Fibroblast of skin of abdomen (primary cell): ENCODE measurements at places on chromosomes 5 and 9.
A peak's percentile ranks its signal among the peaks of the same experiment; 100 is the strongest.

DNA sequence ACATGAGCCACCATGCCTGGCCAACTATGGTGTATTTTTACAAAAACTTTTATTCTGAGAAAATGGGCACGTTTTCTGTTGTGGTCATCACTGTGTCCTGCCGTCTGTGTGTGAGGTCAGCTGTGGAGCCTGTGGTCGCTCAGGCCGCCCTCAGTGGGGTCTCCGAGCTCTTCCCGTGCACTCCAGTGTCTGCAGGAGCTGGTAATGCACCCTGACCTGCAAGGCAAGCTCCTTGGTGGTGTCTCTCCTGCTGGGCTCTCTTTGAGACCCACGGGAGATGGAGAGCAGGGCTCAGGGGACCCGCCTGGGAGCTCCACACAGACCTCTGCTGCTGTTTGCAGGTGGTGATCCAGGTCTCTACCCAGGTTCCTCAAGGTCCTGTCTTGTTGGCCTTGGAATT, 9.6 kb upstream of the AHRR start:
- no peak for DNase-seq

DNA sequence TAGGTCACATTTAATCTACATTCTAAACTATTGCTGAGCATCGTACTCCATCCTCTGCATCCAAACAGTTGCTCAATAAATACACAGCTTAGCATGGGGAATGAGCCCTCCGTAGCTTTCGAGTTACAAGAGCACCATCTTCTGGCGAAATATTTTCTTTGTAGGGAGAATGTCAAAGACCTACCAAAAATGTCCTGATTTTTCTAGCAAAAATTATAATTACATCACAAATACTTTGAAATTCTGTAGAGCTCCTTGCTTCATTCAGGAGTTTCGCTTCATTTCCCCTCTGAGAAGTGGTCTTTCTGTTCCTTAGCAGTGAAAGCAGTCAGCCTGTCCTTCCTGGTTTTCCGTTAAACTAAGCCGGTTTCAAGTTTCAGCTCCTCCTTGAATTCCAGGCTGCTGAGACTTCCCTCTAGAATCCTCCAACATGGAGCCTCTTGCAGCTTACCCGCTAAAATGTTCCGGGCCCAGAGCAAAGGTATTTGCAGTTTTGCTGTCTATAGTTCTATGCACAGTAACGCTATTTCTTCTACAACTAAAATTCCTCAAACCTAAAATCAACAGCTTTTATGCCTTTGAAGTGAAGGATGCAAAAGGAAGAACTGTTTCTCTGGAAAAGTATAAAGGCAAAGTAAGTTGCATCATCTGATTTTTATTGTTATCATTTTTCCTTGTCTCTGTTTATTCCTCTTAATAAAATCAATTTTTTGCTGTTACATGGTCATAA, at the start of gene GPX8:
TSS of gene GPX8 (plus strand) at position 409 of the 730 bp plus-strand sequence. CDS start at position 431, 22 bp downstream.
- DNase-seq: peak; percentile 92

DNA sequence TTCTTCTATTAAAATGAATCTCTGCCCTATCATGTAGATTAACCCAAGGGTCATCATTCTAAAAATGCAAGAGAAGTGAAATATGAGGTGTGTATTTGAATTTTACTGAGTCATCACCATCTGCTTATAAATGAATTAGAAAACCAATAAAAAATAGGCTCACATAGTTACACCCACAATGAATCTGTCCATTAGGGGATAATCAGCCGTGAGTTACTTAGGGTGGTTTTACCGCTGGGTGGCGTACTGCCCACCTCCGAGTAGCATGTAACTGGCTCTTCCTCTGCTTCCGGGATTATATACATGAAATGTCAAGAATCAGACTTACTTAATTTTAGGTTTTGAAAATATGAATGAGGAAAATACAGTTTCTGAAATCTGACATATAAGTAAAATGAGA, 332.9 kb upstream of the CCNG1 start:
- DNase-seq: no peak

DNA sequence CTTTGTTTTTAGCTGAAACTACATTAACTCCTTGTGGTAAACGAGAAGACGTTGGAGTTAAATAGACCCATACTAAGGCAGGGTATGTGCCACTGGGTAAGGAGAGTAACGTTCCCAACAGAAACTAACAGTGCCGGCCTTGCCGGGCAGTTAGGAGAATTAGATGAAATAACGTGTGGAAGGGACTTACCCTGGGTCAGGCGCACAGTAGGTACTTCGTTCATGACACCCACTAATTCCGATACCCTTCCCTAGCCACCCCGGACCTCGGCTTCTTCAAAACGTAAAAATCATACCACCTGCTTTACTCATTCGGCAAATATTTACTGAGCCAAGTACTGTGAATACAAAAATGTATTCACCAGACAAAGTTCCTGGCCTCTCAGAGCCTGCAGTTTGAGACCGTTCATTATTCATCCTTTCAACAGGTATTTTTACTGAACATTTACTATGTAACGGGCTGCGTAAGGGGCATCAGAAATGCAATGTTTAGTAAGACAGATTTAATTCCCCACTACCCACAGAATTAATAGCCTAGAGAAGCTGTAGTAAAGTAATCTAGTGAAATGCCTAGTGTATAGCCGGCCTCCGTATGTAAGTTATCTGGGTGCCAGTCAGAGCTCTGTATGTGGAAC, 3.2 kb upstream of the SMIM23 start:
- no peak for DNase-seq

DNA sequence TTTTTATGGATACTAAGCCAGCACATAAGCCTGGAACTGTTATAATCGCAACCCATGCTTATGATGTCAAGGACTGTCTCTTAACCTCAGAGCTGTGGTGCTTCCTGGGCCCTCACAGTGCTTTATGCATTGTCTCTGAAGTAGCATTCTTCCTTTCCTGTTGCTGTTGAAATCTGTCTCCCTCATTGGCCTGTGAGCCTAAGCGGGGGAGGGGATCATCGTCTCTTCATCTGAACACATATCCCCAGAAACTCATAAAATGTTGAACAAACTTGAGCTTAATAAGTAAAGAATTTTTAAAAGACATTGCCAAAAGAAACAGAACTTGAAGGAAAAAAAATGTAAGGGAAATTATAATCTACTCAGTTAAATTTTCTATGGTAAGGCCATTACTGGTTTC, 80.3 kb downstream of the SGCD start:
- no peak for DNase-seq

DNA sequence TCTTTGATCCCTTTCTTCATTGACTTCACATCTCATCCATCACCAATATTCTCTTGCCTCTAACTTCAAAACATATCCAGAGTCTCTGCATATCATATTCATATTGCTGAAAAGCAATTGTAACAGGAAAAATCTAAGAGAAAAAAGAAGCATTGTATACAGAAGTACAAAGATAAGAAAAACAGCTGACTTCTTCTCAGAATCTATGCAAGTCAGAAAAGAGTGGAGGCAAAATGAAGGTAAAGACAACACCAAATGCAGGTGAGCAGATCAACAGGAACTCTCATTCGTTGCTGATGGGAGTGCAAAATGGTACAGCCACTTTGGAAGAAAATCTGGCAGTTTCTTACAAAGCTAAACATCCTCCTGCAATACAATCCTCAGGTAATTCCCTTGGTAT, 155.6 kb downstream of the PHF2 start:
- no peak for DNase-seq

DNA sequence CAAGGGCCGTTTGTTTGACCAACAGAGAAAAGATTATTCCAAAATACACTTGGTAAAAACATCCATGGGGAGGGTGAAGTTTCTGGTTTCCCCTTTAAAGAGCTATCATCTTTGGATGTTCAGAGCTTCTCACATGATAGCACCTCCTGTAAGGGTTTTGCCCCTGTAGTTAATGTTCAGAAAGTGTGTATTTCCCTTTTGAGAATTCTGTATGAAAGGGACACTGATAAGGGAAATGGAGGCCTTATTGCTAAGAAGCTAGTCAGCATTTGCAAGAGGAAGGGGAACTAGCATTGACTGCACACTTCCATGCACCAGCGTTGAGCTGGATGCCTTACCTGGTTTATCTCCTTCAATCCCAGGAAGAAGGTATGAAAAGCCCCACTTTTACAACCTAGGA, 31.5 kb upstream of the C5orf58 start:
- no peak for DNase-seq

DNA sequence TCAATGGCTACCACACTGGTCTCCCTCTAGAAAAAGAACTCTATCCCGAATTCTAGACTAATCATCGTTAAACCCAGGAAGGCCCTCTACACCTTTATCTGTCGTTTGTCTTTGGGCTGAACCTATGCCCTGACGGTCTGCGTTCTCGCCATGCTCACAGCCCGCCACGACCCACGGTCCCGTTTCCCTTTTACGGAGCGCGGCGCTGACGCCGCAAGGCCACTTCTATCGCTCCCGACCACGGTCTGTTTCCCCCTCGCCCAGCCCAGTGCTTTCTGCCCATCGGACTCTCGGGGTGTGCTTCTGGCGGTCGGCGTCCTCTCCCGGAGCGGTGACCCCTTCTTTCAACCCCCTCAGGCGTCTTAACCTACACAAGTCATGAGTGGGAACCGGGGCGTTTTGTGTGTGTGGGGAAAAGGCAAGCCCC, 974 bp downstream of the C9orf40 start:
- peak; percentile 21 for DNase-seq

DNA sequence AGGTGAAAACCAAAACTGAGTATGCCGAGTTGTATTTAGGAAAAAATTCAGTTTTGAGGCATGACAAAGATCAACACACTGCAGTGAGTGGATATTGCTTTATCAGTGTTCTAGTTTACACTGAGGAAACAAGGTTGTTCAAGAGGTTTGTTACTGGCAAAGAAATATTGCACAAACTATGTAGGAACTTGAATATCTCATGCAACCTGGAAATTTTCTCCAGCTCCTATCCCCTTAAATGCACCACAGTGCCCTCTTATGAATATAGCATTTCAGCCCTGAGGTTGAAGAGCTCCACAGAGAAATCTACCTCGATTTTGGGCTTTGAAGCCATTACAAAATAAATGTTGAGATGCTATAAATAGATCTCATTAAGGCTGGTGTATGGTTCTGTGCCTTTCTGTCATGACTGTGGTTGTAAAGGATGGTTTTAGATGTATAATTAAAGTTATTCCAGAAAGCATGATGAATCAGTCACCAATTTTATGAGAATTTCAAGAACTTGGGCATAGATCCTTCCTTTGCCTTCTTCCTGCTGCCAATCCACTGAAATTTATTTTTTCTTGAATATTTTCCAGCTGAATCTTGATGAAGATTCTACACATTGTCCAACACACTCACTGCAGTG, 159.3 kb downstream of the SPATA31D1 start:
- peak; percentile 21 for DNase-seq

DNA sequence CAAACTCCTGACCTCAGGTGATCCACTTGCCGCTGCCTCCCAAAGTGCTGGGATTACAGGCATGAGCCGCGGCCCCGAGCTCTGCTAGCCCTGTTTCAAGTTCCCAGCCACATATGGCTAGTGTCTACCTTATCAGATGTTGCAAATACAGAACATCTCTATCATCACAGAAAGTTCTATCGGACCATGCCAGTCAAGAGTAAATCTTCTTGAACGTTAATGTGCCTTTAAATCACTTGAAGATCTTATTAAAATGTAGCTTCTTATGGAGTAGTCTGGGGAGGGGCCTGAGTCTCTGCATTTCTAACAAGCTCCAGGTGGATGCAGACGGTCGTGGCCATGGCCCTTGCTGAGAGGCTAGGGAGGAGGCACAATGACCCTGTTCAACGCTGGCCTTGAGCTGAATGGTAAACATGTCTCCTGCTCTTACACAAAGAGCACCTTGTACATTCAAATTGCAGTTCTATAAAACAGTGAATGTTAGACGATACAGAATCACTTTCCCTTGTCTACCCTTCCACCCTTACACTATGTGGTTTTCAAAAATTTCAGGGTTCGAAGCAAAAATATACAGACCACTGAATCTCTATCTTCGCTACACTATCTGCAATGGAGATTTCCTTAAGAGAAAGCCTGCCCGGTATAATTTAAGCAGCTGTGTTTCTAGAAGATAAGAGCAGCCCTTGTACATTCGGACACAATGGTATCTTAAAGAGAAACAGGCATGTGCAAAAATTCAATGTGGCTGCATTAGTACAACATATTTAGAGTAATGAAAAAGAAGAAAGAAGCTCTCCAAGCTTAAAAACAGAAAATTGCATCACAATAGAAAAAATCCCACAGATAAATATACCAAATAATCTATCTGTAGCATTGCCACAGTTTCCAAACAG, 114.1 kb downstream of the FRMD3 start:
- DNase-seq: no peak

DNA sequence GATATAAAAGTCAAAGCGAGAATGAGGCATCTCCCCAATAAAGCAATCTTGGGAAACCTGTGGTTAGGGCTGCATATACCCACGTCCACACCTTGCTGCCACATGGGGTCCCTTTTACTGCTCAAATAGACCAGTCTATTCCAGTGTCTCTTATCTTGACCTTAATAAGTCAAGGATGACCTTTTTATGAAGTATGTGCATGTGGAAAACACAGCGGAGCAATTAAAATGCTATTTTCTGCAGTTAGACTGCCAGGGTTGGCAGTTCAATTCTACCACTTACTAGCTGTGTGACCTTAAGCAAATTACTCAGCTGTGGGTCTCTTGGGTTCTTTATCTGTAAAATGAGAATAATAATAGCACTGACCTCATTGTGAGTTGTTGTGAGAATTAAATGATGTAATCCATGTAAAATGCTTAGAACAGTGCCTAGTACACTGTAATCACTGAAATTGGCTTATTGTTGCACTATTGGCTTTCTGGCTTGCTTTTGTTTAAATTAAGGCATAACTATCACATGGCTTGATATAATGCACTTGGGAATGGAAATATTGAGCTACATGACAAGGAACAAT, 67.8 kb upstream of the HSPB3 start:
- DNase-seq: peak; percentile 23

DNA sequence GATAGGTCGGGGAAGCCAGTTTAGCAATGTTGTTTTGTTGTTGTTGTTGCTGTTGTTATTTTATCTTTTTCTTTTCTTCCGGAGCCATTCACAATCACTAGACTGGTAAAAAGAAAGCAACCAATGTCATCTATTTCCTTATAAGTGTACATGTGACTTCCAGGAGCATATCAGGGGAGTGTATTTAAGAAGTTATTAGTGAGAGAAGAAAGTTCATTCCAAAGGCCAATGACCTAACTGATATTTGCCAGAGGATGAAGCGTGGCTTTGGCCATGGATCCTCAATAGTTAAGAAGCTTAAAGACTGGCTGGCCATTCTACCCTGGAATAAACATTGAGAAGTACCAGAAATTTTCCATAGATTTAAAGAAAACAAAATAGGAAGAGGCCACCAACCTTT, 341.4 kb upstream of the RFX3 start:
- DNase-seq: no peak
